ENCODE measurements at places on chromosomes 4 and X.

- no peak for DNase-seq
Observed at GRCh38 chrX:153635788-153636668, 11.0 kb upstream of the DUSP9 start.

GRCh38 chr4:117637347-117637746 lies 396.9 kb upstream of the NDST3 start:
- no peak for DNase-seq

DNA sequence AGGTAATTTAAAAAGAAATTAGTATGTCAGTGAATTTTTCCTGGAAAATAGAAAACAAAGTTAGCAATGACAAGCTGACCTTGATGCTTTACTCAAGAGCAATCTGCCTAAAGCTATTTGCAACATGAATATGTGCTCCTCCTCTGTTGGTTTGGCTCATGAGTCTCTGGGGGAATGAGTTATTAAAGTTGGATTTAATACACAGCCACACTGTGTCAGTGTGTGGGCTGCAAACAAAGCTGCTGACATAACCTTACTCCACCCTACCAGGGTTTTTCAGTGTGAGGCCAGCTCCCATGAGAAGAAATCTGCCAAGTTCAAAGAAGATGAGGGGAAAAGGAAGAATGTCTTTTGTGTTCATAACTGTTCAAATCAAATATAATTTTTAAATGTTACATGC lies 280.5 kb downstream of the TLL1 start:
- DNase-seq, result no peak

DNA sequence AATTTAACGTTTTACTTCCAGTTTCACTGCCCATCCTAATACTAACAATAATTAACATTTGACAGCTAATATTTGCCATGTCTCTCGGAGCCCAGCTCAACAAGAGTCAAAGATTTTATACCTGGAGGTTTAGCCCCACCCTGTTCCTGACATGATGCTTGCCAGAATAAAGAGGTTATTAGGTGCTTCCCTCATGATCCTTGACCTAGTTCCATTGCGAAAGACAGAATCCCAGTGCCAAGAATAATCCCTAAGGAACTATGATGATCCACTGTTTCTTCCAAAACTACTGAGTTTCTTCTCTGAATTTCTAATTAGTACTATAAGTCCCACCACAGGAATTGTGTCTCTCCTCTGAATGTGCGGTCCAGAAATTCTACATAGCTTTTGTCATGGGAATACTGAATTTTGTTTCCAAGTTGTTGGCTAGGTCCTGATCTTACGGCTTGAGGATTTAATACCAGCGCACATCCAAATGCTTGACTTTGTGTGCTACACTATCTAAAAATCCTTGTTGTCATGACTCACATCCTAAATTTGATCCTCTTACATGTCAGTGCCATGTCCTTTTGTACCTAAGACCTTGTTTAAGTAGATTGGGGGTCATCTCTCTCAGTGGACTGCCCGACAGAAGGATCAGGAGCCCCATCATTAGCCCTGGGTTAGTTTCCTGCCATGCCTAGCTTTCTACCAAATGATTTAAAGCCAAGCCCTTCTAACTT lies 23.1 kb downstream of the ANTXR2 start:
- DNase-seq, result no peak

- no peak for DNase-seq
Observed at GRCh38 chr4:168787334-168787733, 222.7 kb downstream of the CBR4 start.

DNA sequence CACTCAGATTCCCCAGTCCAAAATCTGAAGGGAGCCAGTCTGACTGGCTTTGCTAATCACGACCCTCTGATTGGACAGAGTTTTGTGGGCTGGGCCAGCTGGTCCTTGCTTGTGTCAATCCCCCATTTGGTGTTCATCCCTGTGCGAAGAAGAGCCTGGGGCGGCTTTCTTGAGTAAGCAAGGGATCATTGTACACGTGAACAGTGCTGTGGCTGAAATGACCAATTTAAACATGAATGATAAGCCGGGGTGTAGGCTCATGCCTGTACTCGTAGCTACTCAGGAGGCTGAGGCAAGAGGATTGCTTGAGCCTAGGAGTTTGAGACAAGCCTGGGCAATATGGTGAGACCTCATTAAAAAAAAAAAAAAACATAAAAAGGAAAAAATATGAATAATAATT lies 379.1 kb downstream of the RAPGEF2 start:
- no peak for DNase-seq

DNA sequence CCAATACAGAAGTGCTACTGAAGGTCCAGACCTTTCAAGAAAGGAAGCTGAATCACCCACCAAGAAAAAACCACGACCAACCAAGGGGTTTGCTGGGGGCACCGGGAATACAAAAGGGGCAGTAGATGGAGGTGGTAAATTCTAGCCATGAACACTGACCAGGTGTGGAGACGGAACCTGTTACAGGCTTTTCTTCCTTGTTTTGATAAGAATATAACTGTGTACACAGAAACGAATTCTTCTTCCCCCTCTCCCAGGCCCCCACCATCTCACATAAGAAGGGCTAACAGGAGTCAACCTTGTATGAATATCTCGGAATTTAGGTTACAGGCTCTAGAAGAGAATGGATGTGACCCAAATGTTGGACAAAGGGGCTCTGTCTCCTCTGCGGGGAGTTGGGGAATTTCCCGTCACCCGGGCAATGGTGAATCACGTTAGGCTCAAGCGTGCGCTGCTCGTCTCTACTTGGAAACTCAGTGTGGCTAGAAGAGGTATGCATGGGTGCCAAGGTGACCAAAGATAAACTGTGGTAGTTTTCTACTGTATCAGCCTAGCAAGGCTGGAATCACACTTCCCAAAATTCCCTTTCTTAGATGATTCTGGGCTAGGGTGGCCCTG lies 87.0 kb downstream of the AFAP1 start:
- DNase-seq, result no peak
